Stimulated activated CD8-positive, alpha-beta memory T cell treated with anti-CD3 and anti-CD28 coated beads, Interleukin-7, amount 100 ng/mL, for 1 hour (primary cell): ENCODE measurements at places on chromosomes 12 and 14.

DNA sequence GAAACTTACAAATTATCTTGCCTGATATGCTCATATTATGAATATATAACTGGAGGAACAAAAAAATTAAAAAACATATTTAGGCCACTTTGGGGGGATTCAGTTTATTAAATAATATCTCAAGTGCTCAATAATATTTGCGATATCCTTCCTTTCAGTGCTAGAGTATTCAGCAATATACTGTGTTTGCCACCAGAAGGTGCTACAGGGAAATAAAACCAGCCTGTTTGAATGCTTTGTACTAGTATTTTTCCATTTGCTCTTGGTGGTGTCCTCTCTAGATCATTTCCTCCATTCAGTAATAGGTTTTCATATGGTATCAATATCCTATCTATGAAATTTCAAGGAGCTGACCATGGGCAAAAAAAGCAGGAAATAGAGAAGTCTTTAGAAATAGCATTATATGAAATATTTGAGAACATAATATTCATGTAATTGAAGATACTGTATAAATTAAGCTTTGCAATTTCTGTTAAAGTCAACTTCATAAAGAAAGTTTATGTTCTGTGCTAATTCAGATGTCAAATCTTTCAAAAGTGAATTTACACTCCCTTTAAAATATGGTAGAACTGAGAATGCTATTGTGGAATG is 106.2 kb upstream of the NAV3 start:
- no peak for DNase-seq

DNA sequence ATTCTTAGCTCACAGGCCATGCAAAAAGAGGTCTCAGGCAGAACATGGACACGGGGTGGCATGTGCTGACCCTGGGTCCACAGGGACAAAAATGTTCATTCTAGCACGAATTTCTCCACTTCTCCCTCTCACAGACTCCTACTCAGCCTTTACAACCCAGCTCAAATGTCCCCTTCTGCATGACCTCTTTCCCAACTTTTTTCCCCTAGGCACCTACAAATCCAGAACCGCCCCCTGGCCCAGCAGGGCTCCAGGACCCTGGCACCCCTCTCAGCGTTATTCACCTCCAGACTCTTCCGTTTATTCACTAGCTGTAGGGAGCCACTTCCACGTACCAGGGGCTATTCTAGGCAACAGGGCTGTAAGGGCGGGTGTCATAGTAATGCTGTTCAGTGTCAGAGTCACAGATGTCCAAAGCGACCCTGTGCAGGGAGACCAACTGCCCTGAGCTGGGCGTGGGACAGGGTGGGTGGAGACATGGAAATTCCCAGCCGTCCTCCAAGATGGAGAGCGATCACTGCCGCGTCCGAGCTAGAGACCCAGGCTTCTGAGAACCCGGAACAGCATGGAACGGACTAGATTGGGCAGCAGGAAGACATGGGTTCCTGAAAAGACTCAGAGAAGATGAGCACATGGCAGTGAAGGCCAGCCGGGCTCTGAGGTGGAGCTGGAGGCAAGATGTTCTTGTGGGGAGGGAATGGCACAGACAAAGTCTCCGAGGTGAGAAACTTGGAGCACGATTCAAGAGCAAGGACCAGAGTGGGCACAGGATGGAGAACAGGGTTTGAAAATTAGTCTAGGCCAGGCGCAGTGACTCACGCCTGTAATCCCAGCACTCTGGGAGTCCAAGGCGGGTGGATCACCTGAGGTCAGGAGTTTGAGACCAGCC is 274.9 kb upstream of the RTL1 start:
- DNase-seq: no peak

- DNase-seq: no peak
Observed at GRCh38 chr14:63656194-63656593, 14.5 kb upstream of the WDR89 start.

DNA sequence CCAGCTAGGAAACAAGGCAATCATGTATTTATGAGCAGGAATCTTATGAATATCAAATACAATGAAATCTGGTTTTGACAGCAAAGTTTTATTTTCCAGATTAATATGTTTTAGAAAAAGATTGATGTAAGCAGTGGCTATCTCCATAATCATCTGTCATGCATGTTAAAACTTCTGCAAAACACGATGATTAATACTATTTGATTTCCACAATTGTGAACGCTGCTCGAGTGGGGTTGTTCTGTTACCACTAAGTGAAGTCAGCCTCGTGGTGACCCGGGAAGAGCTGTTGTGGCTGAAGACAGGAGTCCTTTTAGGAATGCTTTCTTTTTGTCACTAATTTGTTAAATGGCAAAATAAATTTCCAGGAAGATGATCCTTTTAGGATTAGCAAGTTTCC is 9.4 kb downstream of the CFAP251 start:
- no peak for DNase-seq

DNA sequence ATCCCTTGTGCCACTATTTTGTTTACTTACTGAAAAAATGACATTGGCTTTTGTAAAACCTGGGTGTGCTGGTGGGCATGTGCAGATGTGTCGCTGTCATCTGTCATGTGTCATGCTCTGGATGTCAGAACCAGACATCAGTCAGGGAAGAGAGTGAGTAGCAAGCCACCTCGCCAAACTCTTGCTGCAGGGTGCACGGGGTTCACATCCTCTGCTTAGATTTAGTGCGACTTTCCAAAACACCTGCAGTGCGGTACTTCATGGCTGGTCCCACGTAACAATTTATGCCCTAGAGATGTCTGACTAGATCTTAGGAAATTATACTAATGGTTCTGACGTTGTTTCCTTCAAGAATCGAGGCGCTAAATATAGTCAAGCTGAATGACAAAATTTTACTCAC is 106.7 kb downstream of the CRADD start:
- DNase-seq: no peak
